Suppressor macrophage (primary cell): ENCODE measurements at places on chromosomes 16 and 17.

DNA sequence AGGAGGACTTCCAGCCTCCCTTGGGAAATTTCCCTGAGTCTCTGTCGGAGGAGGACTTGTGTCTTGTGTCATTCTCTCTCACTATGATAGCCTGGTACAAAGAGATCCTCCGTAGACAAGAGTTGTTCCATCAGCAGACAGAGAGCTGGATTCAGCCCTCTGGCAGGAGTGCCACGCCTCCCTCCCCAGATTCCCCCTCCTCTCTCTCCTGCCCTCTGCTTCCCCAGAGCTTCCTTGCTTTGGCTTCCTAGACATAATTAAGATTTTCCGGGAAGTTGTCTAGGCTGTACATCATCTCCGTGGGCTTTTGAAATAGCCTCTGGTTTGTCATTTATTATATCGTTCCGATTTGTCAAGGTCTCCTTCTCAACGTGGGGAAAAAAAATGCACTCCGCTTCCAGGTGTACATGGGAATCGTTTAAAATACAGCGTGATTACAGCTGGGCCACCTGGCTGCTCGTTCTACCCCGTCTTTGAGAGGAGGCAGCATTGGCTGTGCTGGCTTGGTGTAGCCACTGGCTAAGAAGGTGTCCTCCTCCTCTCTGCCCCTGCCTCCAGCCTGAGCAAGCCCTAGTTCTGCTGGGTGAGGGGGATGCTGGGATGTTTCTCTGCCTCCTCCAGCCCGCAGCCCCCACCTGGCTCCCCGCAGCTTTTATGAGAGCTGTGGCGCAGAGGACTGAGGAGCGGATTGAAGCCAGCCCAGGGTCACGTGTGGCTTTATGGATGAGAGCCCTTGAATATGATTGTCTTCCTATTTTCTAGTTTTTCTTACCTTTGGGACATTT lies 282.5 kb downstream of the SNX29 start:
- no peak for DNase-seq

GRCh38 chr16:84735849-84736586 lies 36.2 kb downstream of the USP10 start:
- DNase-seq, result no peak

GRCh38 chr16:29899516-29900101 lies at the start of gene SEZ6L2:
Gene SEZ6L2, minus strand, starts transcription at chr16:29899550. Its CDS starts 531 bp downstream, at chr16:29899019.
- peak; percentile 66 for DNase-seq

DNA sequence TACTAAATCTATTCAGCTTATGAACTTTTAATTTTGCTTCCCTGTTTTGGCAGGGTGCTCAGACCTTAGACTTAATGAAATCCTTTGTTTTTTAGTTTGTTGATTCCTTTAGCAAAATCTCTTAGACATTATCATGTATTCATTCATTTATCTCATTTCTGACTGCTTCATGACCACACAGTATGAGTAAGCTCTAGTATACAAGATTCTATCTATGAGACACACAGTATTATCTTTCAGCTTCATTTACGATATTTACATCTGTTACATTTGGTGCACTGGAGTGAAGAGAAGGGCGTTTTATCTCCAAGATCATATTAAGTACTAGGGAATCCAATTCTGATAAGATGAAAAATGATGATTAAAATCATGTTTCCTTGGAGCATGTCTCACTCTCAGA lies 448.1 kb upstream of the CA10 start:
- no peak for DNase-seq

DNA sequence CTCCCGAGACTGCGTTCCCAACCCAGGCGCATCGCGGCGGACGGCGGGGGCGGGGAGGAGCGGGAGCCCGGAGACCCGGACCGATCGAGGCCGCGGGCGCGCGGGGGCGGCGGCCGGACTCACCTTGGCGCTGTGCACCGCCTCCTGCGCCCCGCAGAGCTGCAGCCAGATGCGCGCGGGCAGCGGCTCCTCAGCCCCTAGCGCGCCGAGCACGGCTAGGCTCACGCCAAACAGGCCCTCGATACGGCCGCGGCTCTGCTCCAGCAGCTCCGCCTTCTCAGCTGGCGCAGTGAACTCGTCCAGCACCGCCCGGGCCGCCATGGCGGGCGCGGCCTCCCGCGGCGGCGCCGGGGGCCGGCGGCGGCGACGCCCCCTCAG lies 339 bp downstream of the N4BP1 start:
- DNase-seq, result no peak

DNA sequence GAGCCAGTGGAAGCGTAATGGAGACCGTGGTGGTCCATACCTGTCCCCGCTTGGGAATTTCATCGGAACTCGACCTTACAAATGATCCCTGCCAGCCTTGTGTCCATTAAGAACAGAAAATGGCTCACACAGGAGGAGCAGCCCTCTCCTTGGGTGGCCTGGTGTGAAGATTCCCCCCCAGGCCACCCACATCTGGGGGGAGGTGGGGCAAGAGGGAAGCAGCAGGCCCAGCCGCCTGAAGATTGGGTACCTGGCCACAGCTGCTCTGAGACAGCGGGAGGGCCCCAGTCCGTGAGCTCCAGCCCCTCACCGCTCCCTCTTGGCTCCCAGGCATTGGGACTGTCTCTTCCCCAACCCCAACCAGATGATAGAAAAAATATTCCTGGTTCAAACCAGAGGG lies 277.8 kb upstream of the FOXF1 start:
- DNase-seq, result no peak

- DNase-seq, result no peak
These were observed 22.6 kb upstream of the UBE2G1 start for GRCh38 chr17:4389079-4389478.

DNA sequence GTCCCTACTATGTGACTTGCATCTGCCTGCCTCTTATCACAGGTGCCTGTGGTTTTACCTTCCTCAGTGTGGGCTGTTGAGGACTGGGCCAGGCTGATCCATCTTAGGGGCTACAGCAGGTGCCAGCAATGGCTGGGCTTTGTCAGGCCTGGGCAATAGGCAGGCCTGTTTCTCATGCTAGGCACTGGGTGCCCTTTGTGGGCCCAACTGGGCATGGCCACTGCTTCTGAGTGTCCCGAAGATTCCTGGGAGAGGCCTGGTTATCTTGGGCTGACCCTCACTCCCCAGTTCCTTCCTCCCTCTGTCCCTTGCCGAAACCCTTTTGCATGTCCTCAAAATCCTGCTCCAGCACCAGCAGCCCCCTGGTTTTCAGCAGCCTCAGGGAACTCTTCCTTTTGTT lies 1024.9 kb downstream of the KCNJ18 start:
- no peak for DNase-seq

DNA sequence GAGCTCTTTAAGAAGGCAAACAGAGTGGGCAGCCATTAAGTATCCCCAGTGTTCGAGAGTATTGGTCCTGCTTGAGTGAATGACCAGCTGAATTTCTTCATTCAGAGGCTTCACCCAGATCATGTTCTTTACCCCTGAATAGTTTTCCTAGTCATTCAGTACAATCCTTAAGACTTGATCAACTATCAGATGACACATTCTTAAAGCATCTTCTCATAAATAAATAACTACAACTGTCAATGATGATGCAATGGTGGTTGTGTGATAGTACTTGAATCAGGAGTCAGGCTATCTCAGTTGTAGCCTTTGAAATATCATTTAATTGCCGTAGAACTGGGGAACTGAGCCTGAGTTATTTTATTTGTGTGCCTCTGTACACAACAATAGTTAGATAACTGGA lies 416.8 kb upstream of the CCL2 start:
- no peak for DNase-seq

DNA sequence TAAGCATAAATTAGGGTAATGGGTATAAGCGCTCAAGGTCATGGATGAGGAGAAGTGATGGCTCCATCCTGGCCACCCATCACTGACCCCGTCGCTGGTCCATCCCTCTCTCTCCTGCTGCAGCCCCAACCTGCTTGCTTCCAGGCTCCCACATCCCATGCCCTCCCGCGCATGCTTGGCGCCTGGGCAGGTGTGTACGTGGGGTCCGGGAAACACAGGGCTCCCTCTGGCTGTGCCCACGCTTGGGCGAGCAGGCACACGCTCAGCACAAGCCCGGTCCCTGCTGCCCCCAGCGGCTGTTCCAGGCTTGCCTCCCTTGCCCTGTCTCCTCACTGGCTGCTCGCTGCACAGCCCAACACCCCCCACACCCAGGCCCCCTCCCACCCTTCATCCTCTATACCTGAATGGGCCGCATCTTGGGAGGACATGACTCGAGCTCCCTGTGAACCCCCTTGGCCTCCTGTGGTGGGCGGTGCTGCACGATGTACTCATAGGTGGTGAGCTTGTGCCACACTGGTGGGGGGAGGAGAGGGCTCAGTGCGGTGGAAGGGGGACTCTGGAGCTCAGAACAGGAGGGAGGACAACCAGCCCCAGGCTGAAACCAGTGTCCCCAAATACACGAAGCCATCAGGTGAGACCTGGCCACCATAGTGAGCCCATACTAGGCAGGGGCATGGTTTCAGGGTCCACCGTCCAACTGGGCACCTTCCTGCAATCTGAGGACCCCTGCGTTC lies 4.7 kb upstream of the TPPP3 start:
- no peak for DNase-seq

DNA sequence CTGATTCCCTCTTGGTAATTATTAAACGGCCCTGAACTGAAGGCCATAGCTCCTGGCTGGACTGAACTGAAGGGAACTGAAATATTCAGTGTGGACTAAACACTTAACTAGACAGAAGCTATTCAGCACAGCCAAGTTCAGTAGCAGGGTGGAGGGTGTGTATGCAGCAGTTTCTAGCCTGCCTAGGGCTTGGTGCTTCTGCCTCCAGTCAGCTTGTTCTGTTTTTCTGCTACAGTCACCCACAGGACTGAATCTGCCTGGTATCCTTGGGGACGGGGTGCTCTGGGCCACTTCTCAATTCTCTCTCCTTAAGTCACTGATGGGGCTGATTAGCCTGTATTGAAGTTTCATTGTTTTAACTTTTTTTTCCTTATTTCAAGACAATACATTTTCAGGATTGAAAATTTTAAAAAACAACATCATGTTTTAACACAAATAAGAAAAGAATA lies 77.1 kb downstream of the WWP2 start:
- no peak for DNase-seq

- DNase-seq, result no peak
These were observed 4.5 kb upstream of the FOXN1 start for GRCh38 chr17:28501421-28502284.

DNA sequence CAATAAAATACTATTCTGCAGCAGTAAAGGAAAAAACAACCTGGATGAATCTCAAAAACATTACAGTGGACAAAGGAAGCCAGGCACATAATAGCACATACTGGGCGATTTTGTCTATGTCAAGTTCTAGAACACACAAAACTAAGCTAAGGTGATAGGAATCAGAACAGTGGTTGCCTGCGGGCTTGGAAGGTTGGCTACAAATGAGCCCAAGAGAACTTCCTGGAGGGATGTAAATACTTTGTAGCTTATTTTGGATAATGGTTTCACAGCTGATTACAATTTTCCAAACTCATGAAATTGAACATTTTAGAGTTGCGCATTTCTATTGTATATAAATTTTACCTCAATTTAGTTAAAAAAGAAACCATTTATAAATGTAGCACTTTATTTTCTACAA lies 67.6 kb upstream of the CES5A start:
- DNase-seq, result no peak

GRCh38 chr16:59500601-59501000 lies 766.5 kb upstream of the GOT2 start:
- DNase-seq, result no peak

GRCh38 chr16:54482892-54483574 lies 196.4 kb upstream of the IRX3 start:
- DNase-seq, result no peak

DNA sequence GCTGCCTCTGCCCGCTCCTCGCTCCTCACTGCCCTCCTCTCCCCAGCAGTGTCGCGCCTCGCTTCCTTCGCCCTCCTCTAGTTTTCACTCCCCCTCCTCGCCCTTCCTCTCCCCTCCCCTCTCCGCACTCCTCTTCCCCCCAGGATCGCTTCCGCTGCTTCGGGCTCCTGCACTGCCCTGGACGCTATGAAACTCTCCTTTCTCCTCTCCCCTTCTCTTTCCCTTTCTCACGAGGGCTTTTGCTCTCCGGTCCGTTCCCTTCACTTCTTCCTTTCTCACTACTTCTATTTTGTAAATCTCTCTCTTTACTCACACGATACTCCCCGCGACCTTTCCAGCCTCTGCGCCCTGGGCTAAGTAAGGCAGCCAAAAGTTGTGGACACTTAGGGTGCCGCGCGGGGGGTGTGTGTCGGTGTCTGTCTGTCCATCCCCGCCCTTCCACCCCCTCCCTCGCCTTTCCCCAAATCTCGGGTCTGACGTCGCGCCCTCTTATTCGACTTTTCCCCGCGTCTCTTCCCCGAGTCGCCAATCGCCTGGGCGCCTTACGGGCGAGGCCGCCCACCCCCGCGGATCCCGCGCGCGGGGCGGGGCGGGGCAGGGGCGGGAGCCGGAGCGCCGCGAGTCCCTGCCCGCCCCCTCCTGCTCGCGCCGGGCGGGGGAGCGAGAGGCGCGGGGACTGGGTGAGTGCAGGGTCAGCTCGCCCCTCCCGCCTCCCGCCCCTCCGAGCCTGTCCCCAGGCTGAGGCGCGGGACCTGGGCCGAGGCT lies at the start of gene IRX3:
Gene IRX3 (minus strand): TSS at position 422 of the 765 bp plus-strand sequence. CDS start 737 bp downstream, outside the sequence.
- DNase-seq, result peak; percentile 9

- peak; percentile 71 for DNase-seq
These were observed 3.4 kb downstream of the STH start for GRCh38 chr17:46002311-46002972.

- no peak for DNase-seq
These were observed 451.4 kb upstream of the CCL2 start for GRCh38 chr17:33803686-33804085.

DNA sequence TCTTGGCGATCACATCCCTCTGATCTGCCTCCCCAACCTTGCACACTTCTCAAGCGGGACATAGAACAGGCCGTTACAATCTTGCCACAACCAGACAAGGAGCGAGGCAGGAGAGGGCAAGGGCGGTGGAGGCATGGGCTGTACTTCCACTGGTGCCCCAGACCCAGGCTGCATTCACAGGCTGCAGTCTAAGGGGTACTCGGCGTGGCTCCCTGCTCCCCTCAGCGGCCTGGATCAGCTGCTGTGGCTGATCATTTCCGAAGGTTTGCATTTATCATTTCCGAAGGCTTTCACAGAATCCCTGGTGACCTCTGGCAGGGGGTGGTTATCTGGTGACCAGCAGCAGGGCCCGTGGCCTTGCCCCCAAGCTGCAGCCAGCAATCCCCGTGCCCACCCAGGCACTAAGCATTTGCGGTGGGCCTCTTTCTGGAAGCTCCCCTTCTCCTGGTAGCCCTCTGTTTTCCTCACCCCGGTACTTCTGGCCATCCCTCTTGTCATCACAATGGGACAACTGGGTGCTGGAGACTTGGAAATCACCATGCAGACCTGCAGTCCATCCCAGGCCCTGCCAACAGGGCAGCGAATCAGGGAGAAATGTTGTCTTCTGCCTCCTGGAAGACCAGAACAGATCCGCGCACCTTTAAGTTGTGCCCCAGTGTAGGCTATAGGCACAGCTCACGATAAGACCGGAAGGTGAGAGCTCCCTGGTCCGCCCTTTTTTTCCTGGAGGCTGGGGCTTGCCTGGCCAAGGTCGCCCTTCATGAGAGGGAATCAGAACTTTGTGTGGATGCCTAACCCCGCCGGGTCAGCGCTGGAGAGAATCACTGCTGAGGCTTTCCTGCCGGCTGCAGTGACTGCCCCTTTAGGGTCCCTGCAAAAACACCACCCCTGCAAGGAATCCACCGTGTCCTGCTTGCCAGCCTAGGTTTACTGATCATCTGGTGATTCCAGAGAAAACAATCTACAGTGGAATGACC lies 1739.1 kb downstream of the TP53TG3F start:
- no peak for DNase-seq
